NCI-H2029 treated with DMSO at 0.1 percent for 48 hours (cell line): ENCODE measurements at places on chromosomes 11 and 22.

GRCh38 chr22:49302150-49302460 is 525.6 kb downstream of the BRD1 start:
- no peak for DNase-seq

- DNase-seq, result peak; percentile 22
Measured at GRCh38 chr11:60970369-60970774, 1.1 kb upstream of the CD6 start.

DNA sequence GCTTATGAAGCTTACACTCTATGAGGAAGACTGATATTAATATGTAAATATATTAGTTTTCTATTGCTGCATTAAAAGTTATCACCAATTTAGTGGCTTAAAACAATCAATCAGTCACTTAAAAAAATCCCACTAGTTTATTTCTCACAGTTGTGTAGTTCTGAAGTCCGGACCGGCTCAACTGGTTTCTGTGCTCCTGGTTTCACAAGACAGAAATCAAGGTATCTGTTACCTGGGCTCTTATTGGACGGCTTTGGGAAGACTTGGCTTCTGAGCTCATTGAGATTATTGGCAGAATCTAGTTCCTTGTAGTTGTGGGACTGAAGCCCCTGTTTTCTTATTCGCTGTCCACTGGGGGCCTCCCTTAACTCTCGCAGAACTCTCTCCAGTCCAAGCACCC is 343.0 kb downstream of the RAB38 start:
- DNase-seq, result no peak

- DNase-seq, result no peak
Measured at GRCh38 chr22:43743131-43743530, 69.0 kb downstream of the EFCAB6 start.

- DNase-seq, result no peak
Measured at GRCh38 chr11:1218256-1218787, 4.5 kb upstream of the MUC5B start.
